Stimulated activated naive CD8-positive, alpha-beta T cell treated with anti-CD3 and anti-CD28 coated beads, Interleukin-15, amount 100 ng/mL, for 72 hours (primary cell): ENCODE measurements at places on chromosomes 3 and 15.

DNA sequence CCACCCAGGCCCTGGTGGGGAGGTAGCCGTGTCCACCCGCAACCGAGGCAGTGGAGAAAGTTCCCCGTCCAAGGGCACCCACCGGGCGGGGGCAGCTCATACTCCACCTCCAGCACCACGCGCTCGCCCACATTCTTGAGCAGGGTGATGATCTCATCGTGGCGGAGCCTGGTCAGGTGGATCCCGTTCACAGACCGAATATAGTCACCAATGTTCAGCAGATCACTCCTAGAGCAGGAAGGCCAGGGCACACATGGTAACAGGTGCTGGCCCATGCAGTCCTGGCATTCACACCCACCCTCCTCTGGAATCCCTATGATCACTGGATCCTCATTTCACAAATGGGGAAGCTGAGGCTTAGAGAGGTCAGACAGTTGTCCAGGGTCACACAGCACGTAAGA is 15.8 kb downstream of the GRIP2 start:
- no peak for DNase-seq

GRCh38 chr15:73629798-73630429 is 3.3 kb downstream of the NPTN start:
- DNase-seq, result no peak

- DNase-seq, result no peak
Measured at GRCh38 chr3:127097481-127097880, 95.5 kb upstream of the PRR23E start.

DNA sequence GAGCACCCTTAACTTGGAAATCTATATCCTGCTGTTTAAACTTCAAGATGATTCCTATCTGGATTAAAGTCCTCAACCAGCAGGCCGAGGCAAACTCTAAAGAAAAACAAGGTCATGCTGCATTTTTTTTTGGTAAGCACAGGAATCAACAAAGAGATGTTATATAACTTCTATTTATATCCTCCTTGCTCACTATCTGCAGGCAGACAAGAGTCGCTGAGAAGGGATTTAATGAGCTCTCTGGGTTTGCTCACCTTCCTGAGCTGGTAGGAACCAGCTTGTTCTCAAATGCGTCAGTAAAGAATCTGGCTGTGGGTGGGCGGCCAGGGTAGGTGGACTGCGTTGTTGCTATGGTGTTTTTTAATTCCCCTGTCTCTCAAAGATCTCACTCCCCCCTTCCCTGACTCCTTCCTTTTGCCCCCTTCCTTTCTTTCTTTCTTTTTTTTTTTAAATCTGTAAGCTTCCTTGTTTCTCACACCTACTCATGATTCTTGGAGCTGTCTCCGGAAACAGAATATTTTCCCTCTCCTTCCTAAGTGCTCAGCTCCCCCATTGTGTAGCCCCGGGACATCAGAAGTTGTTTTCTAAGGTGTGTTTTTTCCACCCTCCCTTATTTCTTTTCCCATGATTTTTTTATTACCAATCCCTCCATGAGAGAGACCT is 228.8 kb upstream of the BHLHE40 start:
- DNase-seq, result no peak

DNA sequence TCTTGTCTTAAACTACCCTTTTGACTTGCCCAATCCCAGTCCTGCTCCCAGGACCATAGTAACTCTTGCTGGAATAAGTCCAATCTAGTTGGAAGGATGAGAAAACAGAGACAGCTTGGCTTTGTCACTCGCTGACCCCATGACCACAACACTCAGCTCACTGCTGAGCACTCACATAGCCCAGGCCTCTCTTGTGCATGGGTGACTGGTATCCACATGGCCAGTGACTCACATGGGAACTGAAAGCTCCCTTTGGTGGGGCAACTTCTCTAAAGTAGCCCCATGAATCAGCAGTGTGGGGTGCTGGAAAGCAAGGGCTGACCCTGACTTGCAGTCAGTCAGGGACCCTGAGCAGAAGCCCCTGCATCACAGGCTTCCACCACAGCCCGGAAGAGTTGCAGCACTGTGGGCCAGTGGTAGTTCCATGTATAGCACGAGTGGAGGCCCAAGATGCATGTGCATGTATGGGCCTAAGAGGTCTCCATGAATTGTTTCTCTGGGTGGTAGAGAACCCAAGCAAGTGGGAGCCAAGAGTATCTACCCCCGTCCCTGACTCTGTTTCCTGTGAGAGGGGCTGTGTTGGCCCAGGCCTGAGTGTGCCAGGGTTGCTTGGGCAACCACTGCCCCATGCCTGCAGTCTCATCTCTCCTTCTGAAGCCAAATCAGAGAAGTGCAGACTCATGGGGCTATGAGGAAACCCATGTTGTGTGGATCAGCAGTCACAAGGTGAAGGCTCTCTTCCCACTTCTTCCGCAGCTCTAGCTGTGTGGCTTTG is 62.1 kb upstream of the XCR1 start:
- peak; percentile 60 for DNase-seq

DNA sequence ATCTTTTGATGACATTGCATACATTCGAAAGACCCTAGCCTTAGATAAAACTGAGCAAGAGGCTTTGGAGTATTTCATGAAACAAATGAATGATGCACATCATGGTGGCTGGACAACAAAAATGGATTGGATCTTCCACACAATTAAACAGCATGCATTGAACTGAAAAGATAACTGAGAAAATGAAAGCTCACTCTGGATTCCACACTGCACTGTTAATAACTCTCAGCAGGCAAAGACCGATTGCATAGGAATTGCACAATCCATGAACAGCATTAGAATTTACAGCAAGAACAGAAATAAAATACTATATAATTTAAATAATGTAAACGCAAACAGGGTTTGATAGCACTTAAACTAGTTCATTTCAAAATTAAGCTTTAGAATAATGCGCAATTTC is 16.7 kb downstream of the KCNMB3 start:
- no peak for DNase-seq
